GM13977 (cell line): ENCODE measurements at places on chromosomes 11 and 22.

- DNase-seq = no peak
Observed at GRCh38 chr22:17874231-17874905, 100.1 kb upstream of the BID start.

DNA sequence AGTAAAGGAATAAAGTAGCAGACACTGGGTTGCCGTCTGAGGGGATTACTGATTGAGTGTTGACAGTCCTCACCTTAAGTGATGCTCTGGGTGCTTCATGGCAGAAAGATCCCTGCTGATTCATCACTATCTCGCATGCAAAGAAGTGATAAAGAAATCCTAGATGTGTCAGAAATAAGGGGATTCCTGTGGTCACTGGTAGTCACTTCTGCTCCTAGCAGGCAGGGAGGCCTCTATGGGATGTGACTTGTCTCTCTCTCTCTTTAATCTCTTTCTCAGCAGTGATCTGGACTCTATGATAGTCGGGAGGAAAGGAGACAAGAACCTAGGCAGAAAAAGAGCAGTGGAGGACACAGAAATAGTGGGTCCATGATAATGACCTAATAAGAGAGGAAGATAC, 30.9 kb upstream of the OR56A1 start:
- DNase-seq = no peak

DNA sequence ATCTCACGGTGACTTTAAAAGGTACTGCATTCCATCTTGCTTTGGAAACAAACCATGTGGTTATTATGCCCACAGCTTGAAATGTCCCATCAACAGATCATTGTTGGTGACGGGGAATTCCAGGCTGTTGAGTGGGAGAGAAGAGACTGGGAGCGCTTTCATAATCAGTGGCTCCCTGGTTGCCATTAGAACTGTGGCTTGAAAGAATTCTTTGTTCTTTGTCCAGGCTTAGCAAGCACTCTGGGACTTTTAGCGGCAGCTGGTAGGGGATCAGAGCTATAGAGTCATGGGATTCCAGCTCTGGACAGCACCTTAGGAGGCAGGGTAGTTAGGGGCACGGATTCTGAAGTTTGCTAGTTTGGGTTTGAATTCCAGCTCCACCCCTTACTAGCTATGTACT, 22.0 kb downstream of the MMP20 start:
- DNase-seq = no peak

DNA sequence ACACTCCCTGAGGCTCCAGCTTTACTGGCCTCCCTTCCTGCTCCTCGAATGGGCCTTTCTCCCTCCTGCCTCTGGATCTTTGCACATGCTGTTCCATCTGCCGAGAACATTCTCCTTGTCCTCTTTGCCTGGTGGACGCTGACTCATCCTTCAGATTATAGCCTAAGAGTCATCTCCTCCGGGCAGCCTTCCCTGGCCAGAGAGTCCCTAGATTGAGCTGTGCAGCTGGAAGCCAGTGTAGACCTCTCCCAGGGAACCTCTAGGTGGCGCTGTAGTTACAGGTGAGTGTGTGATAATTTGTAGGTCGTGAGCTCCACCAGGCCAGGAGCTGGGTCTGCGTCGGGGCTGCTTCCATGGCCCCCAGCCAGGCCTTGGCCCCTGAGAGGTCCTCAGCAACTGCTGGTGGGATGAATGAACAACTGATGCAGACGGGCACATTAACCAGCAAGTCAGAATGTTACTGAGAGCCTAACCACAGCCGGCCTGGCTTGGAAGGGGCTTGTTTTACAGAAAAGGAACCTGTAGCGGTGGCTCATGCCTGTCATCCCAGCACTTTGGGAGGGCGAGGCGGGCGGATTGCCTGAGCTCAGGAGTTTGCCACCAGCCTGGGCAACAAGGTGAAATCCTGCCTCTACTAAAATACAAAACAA, 8.7 kb downstream of the PNPLA5 start:
- peak; percentile 87 for DNase-seq

DNA sequence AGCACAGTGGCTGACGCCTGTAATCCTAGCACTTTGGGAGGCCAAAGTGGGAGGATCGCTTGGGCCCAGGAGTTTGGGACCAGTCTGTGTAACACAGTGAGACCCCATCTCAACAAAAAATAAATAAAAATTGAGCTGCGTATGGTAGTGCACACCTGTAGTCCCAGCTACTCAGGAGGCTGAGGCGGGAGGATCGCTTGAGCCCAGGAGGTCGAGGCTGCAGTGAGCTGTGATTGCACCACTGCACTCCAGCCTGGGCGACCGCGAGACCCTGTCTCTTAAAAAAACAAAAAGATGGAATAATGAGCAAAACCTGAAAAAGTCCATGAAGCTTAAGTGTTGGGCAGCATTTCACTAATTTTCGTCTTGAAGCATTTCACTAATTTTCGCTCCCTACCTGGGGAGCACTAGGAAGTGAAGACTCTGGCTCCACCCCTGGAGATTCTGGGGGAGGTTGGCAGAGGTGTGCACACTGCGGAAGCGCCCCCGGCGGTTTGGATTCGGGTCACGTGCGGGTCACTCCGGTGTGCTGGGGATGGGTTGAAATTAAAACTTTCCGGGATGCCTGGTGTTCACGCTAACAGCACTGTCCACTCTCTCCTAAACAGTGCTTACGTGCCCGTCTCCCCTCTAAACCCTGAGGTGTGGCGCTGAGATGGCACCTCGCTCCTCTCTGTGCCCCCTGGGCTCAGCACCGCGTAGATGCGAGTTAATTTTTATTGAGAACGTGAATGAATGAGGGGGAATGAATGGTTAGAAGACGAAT, 906 bp upstream of the NAA40 start:
- peak; percentile 43 for DNase-seq

- DNase-seq = no peak
Observed at GRCh38 chr11:82750643-82751139, 17.0 kb upstream of the FAM181B start.

DNA sequence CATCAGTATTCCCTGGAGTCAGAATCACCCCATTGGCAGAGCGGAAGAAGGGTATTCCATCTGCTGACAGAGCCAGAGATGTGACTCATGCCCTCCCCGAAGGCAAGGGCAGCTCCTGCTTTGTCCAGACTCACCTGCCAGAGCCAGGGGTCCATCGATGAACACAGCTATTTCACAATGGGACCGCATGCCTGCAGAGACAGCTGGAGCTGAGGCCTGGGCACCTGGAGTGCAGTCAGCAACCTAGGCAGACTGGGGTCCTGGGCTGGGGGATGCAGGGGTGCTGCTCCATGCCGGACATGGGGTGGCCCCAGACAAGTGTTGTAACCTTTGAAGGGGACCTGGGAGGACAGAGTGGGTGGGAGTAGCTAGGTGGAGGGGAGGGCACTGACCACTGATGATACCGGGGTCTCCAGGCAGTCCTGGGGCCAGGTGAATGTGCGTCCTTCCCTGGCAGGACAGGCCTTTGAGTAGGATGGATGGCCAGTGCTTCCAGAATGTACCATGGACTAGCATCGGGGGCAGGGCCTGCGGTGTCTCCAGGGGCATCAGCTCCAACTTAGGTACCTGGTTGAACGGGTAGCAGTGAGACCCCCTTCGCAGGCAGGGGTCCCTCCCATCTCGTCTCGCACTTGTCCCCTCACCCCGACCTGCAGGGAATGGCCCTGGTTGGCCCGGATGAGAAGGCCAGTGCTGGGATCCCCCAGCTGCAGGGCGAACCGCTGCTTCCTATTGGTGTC, 1.7 kb downstream of the TRPT1 start:
- DNase-seq = no peak
